T-cell (primary cell): ENCODE measurements at places on chromosomes 7 and 10.
A peak's percentile ranks its signal among the peaks of the same experiment; 100 is the strongest.

DNA sequence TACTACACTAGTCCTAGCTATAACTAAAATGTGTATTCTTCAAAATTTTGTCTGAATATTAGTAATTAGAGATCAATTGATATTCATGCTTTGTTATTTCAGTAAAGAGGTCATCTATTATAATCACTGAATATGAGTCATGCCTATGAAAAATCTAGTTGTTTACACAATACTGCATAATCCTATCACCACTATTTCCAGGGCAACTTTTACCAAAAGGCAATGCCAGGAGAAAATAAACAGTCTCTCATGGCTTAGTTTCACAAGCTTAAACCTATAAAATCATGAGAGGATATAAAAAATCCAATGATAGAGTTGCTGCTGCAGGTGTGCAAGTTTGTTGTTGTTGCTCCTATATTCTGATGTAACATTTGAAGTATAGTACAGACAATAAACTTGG, 149.9 kb upstream of the COL1A2 start:
- H3K27me3 ChIP-seq, result no peaks in the 10 kb centered on the region
- no peaks in the 10 kb centered on the region for H3K36me3 ChIP-seq
- no peak overlapping the region for H3K4me3 ChIP-seq

DNA sequence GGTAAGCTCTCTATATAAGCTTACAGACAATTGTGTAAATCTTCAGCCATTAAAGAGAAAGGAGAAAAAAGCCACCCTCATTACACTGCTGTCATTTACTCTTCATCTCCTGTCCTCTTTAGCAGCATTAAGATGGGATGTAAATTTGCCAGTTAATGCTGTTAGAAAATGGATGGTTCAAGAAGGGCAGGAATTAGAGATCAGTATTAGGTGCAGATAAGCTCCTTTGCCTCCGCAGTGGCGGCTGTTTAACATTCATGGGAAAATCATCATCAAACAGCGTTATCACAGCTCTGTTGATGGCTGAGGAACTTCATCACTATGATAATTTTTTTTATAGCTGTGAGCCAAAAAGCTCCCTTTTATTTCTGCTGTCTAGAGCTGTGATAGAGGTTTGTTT, 61.8 kb upstream of the FAM204A start:
- no peaks in the 10 kb centered on the region for H3K27me3 ChIP-seq
- H3K4me1 ChIP-seq, result no peaks in the 10 kb centered on the region
- no peak overlapping the region for H3K27ac ChIP-seq
- no peaks in the 10 kb centered on the region for H3K36me3 ChIP-seq

DNA sequence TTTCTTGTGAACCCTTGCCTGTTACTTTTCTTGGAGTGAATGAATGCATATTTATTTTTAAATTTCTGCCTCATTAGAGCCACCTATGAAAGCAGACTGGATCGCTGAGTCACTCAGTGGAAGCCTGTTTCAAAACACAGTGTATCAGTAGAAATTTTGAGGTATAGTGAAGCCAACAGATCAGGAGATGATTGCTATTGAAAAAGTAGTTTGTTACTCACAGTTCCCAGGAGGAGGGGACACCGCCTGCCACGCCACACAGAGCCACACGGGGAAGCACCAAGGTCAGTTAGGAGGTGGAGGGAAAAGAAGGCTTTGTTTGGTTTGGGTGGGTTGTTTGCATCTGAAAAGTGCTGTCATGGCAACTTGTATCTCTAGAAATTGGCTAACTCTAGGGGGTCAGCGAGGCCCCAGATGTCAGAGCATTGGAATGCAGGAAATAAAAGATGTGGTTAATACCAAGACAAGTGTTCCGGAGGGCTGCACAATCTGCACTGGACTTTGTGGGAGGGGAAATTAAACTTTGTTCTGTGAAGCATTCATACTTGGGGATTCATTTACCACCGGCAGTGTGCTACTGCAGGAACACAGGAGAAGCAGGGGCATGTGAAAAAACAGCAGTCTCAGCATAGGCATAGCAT, 106.4 kb upstream of the SDK1 start:
- H3K4me1 ChIP-seq, result no peaks in the 10 kb centered on the region
- H3K4me3 ChIP-seq, result no peak overlapping the region
- no peaks in the 10 kb centered on the region for H3K36me3 ChIP-seq
- H3K27ac ChIP-seq, result no peak overlapping the region

GRCh38 chr7:46586406-46586805, 665.3 kb upstream of the IGFBP3 start:
- H3K27ac ChIP-seq, result no peak overlapping the region
- H3K36me3 ChIP-seq, result no peaks in the 10 kb centered on the region
- H3K27me3 ChIP-seq, result no peaks in the 10 kb centered on the region
- no peak overlapping the region for H3K4me3 ChIP-seq

GRCh38 chr7:122663733-122664132, 35.2 kb downstream of the RNF133 start:
- no peak overlapping the region for H3K27ac ChIP-seq
- no peaks in the 10 kb centered on the region for H3K27me3 ChIP-seq
- H3K36me3 ChIP-seq, result no peaks in the 10 kb centered on the region
- DNase-seq, result no peak

DNA sequence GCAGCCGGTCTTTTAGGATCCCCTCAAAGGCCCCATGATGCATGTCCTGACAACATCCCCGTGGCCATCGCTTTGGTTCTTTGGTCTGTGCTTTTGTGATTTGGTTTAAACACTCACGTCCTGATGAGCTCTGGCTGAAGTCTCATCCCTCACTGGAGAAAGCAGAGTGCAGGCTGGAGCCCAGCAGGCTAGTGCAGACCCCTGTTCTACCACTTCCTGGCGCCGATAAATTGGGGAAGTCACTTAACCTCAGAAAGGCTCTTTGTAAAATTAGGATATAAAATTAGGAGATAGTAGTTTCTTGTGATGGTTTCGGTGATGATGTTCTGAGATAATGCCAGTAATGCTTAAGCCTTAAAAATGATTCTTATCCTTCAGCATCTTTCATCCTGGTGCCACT, 307.6 kb downstream of the GFRA1 start:
- no peak overlapping the region for H3K4me3 ChIP-seq
- no peaks in the 10 kb centered on the region for H3K36me3 ChIP-seq
- H3K4me1 ChIP-seq, result no peaks in the 10 kb centered on the region

GRCh38 chr10:5645375-5645774, 21.0 kb downstream of the ASB13 start:
- no peaks in the 10 kb centered on the region for H3K27me3 ChIP-seq
- H3K36me3 ChIP-seq, result peaks cover 8% of the 10 kb centered on the region
- no peak overlapping the region for H3K4me3 ChIP-seq

DNA sequence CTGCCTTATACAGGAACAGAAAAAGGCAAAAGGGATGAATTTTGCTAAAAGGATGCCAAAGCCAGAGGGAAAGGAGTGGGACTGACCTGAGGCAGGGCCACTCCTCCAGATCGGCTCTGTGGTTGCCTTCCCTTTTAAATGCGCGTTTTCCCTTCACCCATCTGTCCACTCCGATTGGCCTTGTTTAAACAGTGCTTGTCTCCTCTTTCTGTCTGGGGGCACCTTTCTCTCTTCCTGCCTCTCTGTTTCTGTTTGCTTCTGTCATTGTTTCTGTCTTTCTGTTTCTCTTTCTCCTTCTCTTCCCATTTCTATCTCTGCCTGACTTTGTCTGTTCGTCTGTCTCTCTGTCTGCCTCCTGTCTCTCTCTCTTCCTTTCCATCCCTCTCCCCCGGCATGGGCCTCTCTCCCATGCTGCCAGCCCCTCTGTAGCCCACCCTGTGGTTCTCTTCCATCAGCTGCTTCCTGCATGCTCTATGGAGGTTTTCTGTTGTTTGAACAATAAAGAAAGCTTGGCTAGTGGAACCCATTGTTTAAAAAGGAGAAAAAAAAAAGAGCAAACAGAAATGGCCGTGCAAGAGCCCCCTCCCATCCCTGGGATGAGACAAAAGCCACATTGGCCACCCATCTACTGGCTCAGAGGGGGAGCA, 29.5 kb upstream of the HSPB1 start:
- H3K27me3 ChIP-seq, result peaks cover 3% of the 10 kb centered on the region
- H3K4me1 ChIP-seq, result no peaks in the 10 kb centered on the region
- DNase-seq, result no peak

GRCh38 chr7:8387551-8388256, 45.7 kb upstream of the NXPH1 start:
- H3K27ac ChIP-seq, result no peak overlapping the region
- DNase-seq, result no peak
- no peaks in the 10 kb centered on the region for H3K36me3 ChIP-seq
- H3K27me3 ChIP-seq, result no peaks in the 10 kb centered on the region
- H3K4me1 ChIP-seq, result no peaks in the 10 kb centered on the region

DNA sequence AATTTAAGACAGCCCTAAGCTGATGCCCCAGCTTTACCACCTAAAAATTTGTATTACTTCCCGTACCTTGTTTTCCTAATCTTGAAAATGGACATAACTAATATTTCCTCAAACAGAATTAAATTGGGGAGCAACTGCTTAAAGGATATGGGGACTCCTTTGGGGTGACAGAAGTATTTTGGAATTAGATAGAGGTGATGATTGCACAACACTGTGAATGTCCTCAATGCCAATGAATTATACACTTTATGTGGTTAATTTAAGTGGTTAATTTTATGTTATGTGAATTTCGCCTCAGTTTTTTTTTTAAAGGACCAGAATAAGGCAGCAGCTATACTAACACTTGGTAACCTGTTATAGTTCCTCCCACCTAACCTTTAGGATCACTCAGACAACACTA, 19.9 kb upstream of the NPFFR1 start:
- DNase-seq, result no peak
- H3K4me3 ChIP-seq, result no peak overlapping the region
- no peaks in the 10 kb centered on the region for H3K36me3 ChIP-seq
- H3K4me1 ChIP-seq, result no peaks in the 10 kb centered on the region

- peaks cover 2% of the 10 kb centered on the region for H3K27me3 ChIP-seq
- no peak for DNase-seq
- no peaks in the 10 kb centered on the region for H3K36me3 ChIP-seq
- H3K4me3 ChIP-seq, result no peak overlapping the region
Observed at GRCh38 chr10:117885206-117885829, 161.4 kb downstream of the RAB11FIP2 start.

- no peak overlapping the region for H3K27ac ChIP-seq
- DNase-seq, result peak; percentile 47
- H3K36me3 ChIP-seq, result no peaks in the 10 kb centered on the region
- H3K4me1 ChIP-seq, result no peaks in the 10 kb centered on the region
Observed at GRCh38 chr7:98420966-98421612, 20.2 kb upstream of the BAIAP2L1 start.

- no peaks in the 10 kb centered on the region for H3K4me1 ChIP-seq
- no peaks in the 10 kb centered on the region for H3K27me3 ChIP-seq
- H3K36me3 ChIP-seq, result no peaks in the 10 kb centered on the region
Observed at GRCh38 chr7:82631998-82632397, 188.4 kb upstream of the CACNA2D1 start.

- peaks cover 21% of the 10 kb centered on the region for H3K36me3 ChIP-seq
- H3K27ac ChIP-seq, result no peak overlapping the region
- H3K4me3 ChIP-seq, result no peak overlapping the region
Observed at GRCh38 chr10:5719546-5719945, 34.9 kb downstream of the TASOR2 start.

DNA sequence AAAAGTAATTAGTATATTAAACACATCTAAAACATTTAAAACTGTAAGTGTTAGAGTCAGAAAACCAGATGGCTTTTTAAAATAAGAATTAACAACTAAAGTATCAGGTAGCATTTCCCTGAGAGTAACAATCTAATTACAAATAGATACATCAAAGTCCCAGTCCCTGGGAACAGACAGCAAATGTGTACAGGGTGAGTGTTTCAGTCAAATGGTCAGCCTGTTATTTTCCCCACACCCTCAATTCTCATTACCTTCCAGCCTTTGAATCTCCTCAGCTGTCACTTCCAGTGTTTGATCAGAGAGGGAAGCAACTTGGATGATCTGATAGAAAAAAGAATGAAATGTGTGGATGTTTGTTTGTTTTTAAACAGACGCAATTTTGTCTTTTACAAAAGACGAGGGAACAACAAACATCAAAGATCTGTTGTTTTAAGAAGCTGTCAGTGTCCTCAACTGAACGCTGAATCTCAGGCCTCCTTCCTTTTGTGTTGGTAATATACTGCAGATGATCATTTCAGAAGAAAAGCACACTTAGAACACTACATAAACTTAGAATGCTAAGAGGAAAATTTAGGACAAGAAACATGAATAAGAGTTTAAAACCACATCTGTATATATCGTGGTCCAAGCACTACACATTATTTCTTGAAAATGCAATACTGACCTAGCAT, 29.8 kb downstream of the CEP41 start:
- no peak overlapping the region for H3K4me3 ChIP-seq
- no peaks in the 10 kb centered on the region for H3K36me3 ChIP-seq
- no peak overlapping the region for H3K27ac ChIP-seq
- DNase-seq, result no peak

- H3K27ac ChIP-seq, result no peak overlapping the region
- H3K27me3 ChIP-seq, result peaks cover 3% of the 10 kb centered on the region
- no peak for DNase-seq
- H3K4me3 ChIP-seq, result no peak overlapping the region
- H3K36me3 ChIP-seq, result no peaks in the 10 kb centered on the region
Observed at GRCh38 chr7:104450861-104451260, 122.5 kb downstream of the LHFPL3 start.
